GM23248 (cell line): ENCODE measurements at places on chromosomes 2 and 18. TPM values are rescaled to one million over a fixed set of nuclear protein-coding genes. Genes with fewer than 3 reads are reported as not detected.

DNA sequence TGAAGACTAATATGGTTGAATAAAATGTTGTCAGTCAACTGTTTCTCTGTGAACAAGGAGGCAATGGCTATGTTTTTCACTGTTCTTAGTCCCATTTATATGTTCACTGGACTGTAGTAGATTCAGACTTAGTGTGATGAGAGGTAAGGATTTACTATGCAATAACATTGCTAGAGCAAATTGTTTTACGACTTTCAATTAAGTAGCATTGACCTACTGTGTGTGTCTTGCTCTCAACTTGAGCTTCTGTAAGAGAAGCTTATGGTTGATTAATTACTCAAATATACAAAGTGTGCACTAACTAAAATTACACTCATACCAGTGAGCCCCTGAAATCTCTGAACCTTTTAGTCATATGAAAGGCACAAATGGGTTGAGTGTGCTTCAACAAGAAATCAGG lies 168.6 kb downstream of the RAPGEF4 start:
- H3K4me1 ChIP-seq: no peaks in the 10 kb centered on the region
- DNase-seq: no peak
- no peak overlapping the region for H3K4me3 ChIP-seq
- H3K27me3 ChIP-seq: no peaks in the 10 kb centered on the region; the same call in 1 of the 2 replicates

The CNDP1 gene
- total RNA-seq: not detected in 2 replicates

The ITPRIPL1 gene
- total RNA-seq: 0.25 and 0.32 TPM in 2 replicates

The ITGB6 gene
- total RNA-seq: not detected in 2 replicates

GRCh38 chr18:4157352-4157751 lies 297.8 kb downstream of the DLGAP1 start:
- H3K4me3 ChIP-seq: no peak overlapping the region
- no peak overlapping the region for H3K27ac ChIP-seq
- no peaks in the 10 kb centered on the region for H3K36me3 ChIP-seq
- H3K27me3 ChIP-seq: no peaks in the 10 kb centered on the region
- no peak for DNase-seq

The ATP6V1B1 gene
- not detected in 2 replicates for total RNA-seq

The CRYGA gene
- not detected in 2 replicates for total RNA-seq

GRCh38 chr2:186551323-186552050 lies 38.4 kb upstream of the ITGAV start:
- no peak overlapping the region for H3K4me3 ChIP-seq
- peak; percentile 25 for DNase-seq
- H3K4me1 ChIP-seq: peaks cover 19% of the 10 kb centered on the region
- no peaks in the 10 kb centered on the region for H3K27me3 ChIP-seq
- no peaks in the 10 kb centered on the region for H3K36me3 ChIP-seq
- H3K27ac ChIP-seq: no peak overlapping the region

DNA sequence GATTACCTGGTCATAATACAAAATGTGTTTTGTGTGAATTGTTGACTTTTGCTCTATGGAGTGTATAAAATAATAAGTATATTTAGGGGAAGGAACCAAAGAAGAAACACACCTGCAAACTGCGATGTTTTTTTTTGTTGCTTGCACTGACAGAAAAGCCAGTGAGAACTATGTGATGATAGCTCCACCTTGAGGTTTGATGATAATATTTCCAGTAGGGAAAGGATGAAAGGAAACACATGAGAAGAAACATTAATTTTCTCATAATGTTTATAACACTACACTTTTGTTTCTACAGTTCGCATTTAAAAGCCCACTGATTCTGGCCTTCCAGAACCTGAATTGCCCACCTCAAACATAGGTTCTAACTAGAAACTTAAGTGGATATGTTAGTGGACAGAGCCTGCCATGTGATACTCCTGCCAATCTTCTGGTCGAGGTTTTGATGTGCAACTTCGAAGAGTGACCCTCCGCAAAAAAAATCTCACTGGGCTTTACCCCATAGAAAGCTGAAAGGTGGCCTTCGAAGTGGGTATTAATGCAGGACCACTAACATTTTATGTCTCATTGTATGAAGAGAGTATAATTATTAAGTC lies 476.4 kb upstream of the SPHKAP start:
- H3K36me3 ChIP-seq: no peaks in the 10 kb centered on the region
- peaks cover 1% of the 10 kb centered on the region for H3K4me1 ChIP-seq
- H3K27me3 ChIP-seq: no peaks in the 10 kb centered on the region
- no peak overlapping the region for H3K4me3 ChIP-seq
- H3K27ac ChIP-seq: no peak overlapping the region
- DNase-seq: peak; percentile 69

DNA sequence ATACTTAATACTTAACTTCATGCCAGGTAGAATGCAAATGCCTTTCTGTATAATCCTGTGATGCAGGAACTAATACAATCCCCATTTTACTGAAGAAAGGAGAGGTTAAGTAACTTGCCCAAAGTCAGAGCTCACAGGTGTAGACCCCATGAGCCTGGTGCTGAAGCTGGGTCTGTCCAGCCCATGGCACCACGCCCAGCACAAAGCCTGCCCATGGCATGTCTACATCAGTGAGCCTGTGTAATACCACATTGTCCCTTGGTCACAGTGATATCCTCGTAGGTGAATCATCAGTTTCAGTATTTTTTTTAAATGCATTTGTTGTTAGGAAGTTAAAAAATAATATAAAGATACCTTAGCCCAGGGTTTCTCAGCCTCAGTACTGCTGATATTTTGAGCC lies 69.9 kb upstream of the MCFD2 start:
- H3K27me3 ChIP-seq: no peaks in the 10 kb centered on the region
- H3K36me3 ChIP-seq: peaks cover 4% of the 10 kb centered on the region; the same call in 1 of the 2 replicates
- peak overlapping the region; percentile 98 for H3K27ac ChIP-seq
- H3K4me3 ChIP-seq: 0 out of 2 replicates have a peak overlapping the region, but pooled peaks have one; percentile 19
- peaks cover 54% of the 10 kb centered on the region for H3K4me1 ChIP-seq

The INHA gene
- total RNA-seq: 0.11 TPM in 1 of 2 replicates, not detected in the other

The IL1R1 gene
- 87.9 and 93.5 TPM in 2 replicates for total RNA-seq
